ENCODE measurements at places on chromosomes 12 and 14.

DNA sequence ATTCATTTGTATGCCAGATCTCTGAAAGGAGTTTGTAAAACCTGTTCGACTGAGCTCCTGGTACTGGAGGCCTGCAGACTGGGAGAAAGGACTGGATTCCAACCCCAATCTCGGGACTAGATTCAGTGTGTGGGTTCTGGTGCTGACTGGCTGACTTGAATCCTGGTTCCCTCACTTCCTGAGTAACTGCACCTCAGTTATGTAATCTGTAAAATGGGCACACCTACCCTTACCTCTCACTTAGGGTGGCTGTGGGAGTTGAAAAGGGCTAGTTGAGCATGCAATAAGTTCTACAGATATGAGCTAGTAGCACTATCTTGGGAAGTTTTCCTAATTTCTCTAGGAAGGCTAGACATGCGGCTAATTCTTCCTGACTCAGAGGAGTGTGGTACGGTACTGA, 621.3 kb upstream of the TBX3 start:
- DNase-seq, result no peak

DNA sequence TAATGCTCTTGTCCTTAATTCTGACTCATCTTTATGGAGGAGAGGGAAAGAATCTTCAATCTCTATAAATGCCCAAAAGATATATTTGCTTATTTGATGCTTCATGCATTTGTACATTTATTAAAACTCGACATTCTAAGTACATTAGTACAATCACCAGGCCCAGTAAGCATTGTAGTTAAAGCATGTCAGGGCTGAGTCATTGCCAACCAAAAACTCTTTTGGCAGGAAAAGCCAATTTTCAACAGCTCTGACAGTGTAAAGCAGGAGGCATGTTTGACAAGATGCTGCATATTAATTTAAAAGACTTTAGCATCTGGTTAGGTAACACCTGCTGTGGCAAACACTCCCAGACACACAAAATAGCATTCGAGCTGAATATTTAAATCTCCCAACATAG, 290.9 kb downstream of the PPFIA2 start:
- DNase-seq, result peak; percentile 18

GRCh38 chr12:47698055-47698454, 7.8 kb downstream of the RPAP3 start:
- DNase-seq, result no peak

DNA sequence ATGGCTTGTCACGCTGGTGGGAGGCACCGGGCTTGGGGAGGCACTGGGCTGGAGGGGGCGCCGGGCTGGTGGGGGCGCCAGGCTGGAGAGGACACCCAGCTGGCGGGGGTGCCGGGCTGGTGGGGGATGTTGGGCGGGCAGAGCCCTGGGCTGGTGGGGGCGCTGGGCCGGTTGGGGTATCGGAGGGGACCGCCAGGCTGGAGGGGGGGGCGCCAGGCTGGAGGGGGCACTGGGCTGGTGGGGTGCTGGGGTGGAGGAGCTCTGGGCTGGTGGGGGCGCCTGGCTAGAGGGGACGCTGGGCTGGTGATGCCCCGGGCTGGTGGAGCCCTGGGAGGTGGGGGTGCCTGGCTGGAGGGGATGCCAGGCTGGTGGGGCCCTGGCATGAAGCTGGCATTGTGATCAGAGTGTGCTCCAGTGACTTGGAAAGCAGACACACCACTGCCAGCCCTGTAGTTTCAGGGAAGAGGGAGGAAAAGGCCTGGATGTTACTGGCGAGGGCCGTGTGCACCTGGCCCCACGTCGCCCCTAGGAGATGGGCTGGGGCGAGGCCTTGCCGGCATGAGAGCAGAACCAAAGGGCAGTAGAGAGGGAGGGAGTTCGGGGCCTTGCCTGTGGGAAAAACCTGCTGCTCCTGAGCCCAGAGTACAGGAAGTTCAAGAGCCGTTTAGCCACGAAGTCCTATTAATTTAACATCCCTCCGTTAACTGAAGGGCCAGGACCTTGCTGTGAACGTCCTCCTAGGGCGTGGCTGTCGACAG, 13.1 kb downstream of the TEDC1 start:
- no peak for DNase-seq

- DNase-seq, result no peak
These were observed 459.5 kb upstream of the PDE3A start for GRCh38 chr12:19908830-19909229.

DNA sequence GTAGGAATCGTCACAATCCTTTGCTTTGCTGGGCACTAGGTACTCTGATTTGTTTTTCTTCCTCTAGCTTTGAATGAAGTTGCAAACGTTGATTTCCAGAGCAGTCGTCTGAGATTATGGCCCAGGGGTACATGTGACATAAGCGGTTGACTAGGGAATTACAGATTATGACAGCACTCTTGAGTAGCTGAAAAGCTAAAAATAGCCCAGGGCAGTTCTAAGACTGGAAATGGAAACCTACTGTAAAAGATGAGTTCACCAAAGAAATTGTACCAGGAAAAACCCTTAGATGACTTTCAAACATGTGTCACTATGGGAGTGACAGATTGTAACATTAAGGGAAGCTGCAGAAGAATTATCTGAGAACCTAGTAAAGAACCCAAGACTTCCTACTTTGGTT, 108.5 kb downstream of the ANO6 start:
- DNase-seq, result no peak

DNA sequence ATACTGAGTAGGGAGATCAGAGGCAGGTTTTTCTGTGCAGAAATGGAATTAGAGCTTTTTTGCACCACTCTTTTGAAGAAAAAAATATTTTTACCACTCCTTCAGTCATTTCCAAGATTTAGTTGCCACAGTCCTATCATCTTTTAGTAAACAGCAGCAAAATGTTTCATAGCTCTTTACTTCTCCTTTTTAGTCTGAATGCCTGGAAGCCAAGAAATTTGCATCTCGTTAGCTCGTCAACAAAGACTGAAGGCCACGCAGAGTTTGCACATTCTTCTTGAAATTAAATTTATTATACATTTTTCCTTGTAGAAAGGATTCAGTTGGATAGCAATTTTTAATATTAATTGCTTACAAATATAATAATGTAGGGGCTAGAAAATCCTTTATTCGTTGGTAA, 544.5 kb upstream of the ATP2B1 start:
- no peak for DNase-seq

- DNase-seq, result no peak
These were observed 68.0 kb upstream of the GALNT9 start for GRCh38 chr12:132397152-132397933.

- DNase-seq, result peak; percentile 54
These were observed 116.5 kb downstream of the PLXNC1 start for GRCh38 chr12:94264736-94265485.

- no peak for DNase-seq
These were observed 11.9 kb downstream of the TGFB3 start for GRCh38 chr14:75969891-75970290.
